Fibroblast of the aortic adventitia (primary cell): ENCODE measurements at places on chromosomes 6 and 20. TPM values are rescaled to one million over a fixed set of nuclear protein-coding genes. Genes with fewer than 3 reads are reported as not detected.
A peak's percentile ranks its signal among the peaks of the same experiment; 100 is the strongest.

ECT2L gene
- total RNA-seq = under 0.01 and 3.3 TPM in 2 replicates

BPIFB1 gene
- not detected in 2 replicates for total RNA-seq

GINS1 gene
- 7.9 and 15.9 TPM in 2 replicates for total RNA-seq

KIF25 gene
- not detected in 2 replicates for total RNA-seq

TPD52L2 gene
- total RNA-seq = 100 and 136 TPM in 2 replicates

KCNQ5 gene
- total RNA-seq = 2.6 and 9.4 TPM in 2 replicates

- no peak for DNase-seq
Measured at GRCh38 chr6:30726506-30727413, 6.6 kb downstream of the TUBB start.

GRCh38 chr6:100456908-100457235, 7.8 kb downstream of the SIM1 start:
- no peak for DNase-seq

DNA sequence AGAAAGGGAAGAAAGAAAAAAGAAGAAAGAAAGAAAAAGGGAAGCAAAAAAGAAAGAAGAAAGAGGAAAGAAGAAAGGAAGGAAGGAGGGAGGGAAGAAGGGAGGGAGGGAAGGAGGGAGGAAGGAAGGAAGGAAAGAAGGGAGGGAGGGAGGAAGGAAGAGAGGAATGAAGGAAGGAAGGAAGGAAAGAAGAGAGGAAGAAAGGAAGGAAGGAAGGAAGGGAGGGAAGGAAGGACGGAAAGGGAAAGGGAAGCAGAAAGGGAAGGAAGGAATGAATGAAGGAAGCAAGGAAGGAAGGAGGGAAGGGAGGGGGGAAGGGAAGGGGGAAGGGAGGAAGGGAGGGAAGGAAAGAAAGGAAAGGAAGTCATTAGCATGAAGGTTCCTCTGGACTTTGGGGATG, 452.9 kb downstream of the TFAP2B start:
- DNase-seq = no peak

GRCh38 chr20:45183084-45183483, 8.4 kb downstream of the PI3 start:
- no peak for DNase-seq

- peak; percentile 97 for DNase-seq
Measured at GRCh38 chr6:33160728-33161344, 31.4 kb downstream of the COL11A2 start.
